Inflammatory macrophage treated with lipopolysaccharide for 1 hour (primary cell): ENCODE measurements at places on chromosomes 1 and 21.

- DNase-seq, result no peak
Measured at GRCh38 chr1:35899941-35900340, 16.9 kb downstream of the AGO1 start.

- DNase-seq, result peak; percentile 44
Measured at GRCh38 chr1:210143465-210144062, 89.0 kb upstream of the SERTAD4 start.

DNA sequence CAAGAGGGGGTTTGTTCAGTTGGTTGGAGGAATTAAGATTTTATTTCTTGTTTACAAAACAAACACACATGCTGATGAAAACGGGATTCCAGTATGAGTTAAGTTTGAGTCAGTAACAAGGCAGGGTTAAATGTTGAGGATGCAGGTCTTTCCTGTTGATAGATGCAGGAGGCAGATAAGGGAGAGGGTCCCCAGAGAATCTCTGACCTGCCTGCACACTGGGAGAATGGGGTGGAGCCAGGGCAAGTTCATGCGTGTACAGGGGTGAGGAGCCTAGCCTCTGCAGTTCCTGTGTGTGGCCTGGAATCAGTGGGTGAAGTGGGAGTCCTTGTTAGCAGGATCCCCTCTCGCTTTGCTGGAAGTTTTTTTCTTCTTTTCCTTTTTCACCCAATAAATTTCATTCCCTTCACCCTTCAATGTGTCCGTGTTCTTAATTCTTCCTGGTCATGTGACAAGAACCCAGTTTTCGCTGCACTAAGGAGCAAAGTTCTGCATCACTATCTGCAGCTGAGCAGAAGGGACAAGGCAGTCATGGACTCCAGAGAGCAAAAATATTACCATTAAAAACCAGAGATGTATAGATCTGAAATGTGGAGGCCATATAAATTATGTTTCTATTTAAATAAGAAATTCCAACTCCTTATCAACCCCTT is 69.9 kb upstream of the MARK1 start:
- DNase-seq, result no peak

GRCh38 chr1:111887385-111887784 is 102.1 kb downstream of the KCND3 start:
- DNase-seq, result no peak

GRCh38 chr21:34612557-34612956 is 2.4 kb downstream of the RCAN1 start:
- DNase-seq, result no peak

DNA sequence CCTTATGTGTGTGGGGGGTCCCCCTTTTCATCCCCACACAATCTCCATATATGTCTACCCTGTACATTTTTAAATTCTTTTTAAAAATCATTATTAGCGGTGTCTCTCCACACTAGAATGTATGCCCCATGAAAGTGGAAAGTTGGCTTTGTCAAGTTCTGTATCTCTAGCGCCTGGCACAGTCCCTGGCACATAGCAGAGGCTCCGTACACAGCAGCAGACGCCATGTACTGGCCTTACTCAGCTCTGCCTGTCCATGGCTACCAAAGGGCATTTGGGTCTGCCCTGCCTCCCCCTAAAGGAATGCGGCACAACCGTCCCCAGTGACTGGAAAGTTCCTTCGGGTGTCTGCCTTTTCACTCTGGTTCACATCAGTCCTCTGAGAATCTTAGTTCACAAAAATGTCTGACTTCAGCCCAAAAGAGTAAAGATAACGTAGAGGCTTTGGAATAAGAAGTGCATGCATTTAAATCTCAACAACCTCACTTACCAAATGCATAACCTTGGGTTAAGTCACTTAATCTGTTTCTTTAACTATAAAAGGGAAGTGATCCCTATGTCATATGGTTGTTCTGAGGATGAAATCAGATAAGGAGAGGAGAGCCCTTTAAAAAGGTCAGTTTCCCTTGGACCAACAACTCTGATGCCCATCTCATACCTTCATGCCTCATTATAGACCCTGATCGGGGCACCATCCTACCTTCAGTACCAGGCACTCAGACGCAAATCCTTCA is 61.1 kb downstream of the CD46 start:
- no peak for DNase-seq

GRCh38 chr1:22288593-22289241 is 145.8 kb upstream of the WNT4 start:
- DNase-seq, result no peak

- no peak for DNase-seq
Measured at GRCh38 chr1:9105336-9105867, 23.5 kb downstream of the GPR157 start.

DNA sequence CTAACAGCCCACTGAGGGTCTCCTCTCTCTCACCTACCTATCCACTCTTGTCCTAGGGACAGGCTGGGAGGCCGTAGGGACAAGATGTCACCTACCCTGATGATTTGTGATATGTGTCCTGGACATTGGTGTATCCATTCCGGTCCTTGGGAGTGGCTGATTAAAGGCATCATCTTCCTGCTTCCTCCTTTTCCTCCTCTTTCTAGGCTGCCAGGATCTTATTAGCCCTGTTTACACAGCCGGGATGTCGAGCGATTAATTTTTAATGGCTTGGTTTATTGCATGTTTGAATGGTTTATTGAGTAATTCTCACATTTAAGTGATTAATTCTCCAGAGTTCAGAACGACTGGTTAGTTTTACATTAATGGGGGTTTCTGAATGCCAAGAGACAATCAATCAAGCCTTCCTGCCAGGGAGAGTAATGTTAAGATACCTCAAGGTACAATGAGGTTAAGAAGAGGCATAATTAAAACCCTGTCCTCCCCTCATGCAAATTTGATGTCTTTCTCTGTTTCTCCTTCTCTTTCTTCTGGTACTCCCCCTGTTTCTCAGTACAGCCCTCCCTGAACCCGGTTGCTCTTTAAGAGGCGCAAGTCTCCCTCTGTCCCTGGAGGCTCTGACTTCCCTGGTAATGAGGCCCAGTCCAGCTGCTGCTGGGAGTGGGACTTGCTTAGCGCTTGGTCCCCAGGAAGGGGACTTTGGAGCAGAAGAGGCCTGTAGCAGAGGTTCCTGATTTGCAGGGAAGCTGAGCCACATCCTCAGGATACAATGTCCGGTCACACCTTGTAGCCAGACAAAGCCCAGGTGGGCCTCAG is 50.9 kb downstream of the ACTL8 start:
- no peak for DNase-seq

- no peak for DNase-seq
Measured at GRCh38 chr1:10819198-10819901, 22.9 kb upstream of the CASZ1 start.

- no peak for DNase-seq
Measured at GRCh38 chr1:188444526-188444925, 1615.8 kb downstream of the PLA2G4A start.

GRCh38 chr1:29805122-29805895 is 569.0 kb downstream of the PTPRU start:
- no peak for DNase-seq
